ENCODE measurements at places on chromosomes 2 and 18.

DNA sequence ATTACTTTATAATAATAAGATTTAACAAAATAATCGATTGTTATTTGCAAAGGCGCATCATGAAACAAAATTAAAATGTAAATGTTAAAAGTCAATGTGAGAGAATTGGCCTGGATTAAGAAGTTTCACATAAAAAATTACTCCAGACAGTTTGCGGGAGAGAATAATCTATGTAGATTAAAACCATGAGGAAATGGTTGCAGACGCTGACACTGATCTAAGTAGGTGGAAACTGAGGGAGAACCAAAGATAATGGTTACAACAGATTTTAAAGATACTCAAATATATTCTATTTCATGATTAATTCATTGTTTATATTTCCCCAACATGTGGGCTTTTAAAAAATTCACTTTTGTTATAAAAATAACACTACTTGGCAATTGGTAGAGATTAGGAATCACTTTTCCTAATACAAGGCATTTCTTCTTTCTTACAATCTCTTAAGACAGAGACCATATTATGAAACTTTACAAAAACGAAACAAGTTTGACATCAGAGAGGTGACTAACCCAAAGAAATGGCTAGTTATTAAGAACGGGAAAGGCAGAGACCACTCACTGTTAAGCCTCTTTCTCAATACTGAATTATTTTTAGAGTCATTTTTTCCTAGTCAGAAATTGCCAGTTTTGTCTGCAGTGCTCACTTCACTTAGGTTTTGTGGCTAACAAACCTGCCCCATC is 1.6 kb downstream of the KANSL1L start:
- no peak for DNase-seq

- DNase-seq, result no peak
Observed at GRCh38 chr2:238326801-238327365, 6.6 kb downstream of the TRAF3IP1 start.

DNA sequence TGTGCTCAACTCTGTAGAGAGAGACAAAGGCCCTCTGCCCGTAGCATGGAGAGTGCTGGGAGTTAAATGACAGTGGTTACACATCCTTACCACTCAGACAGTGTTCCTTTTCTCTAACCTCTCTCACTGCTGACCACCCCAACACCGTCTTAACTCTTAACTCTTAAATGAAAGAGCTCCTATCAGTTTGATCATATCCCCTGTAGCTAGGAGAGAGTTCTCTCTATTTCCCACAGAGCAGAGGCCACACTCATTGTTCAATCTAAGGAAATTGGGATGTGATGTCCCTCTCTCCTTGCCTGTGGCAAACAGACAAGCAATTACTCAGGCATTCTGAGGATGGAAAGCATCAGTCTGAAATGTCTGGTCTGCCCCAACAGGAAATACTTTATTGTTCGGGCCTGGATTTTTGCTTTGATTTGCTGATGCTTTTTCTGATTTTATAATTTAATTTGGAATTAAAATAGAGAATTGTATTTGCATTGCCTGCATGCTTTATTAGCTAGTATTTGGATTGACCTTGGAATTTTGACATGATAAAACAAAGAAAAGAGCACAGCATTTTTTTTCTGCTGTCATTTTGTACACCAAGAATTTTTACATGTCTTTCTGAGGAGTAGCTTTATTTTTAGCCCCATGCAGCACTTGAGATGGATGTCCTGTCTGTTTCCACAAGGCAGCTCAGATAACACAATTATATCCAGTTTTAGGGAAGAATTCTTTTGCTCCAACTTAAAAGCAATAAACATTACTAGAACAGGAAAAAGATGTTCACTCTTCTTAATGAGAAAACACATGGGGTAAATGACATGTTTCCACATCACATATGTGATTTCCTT is 27.7 kb upstream of the IER3IP1 start:
- no peak for DNase-seq

- no peak for DNase-seq
Observed at GRCh38 chr18:79601234-79601633, 78.4 kb upstream of the CTDP1 start.

GRCh38 chr2:7625392-7626138 is 708.4 kb downstream of the RNF144A start:
- DNase-seq, result no peak

GRCh38 chr18:48184118-48184517 is 225.1 kb downstream of the ZBTB7C start:
- DNase-seq, result no peak

- DNase-seq, result no peak
Observed at GRCh38 chr18:74500372-74500771, 4.2 kb downstream of the CNDP2 start.

DNA sequence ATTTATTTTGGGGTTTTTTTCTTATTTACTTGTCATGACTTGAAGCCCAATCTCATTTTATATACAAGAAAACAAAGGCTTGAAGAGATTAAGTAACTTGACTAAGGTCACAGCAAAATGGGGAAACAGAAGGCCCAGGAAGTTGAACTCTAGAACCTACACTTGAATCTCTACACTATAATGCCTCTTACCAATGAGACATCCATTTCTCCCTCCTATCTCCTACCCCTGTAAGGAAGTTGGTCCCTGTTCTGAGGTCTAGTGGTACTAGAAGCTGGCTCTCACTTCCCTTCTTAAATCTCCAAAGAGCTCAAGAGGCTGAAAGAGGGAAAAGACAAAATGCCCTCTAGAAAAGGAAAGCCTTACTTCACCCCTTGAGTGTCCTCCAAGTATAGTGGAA is 25.5 kb upstream of the IHH start:
- no peak for DNase-seq

DNA sequence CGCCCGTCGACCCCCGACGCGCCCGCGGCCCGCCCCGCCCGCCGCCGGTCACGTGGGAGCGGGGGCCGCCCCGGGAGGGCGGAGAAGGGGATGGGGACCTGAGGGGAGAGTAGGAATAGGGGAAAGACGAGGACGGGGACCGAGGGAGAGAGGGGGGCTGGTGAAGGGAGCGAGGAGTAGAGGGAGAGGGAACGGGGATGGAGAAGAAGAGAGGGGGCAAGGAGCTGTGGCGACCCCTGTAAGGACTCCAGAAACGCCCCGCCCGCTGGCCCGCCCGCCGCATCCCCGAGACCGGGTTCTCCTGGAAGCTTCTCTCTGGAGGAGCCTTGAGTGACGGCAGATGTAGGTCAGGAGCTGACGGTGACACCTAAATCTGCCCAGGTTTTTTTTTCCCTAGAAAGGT is 615 bp downstream of the ADNP2 start:
- DNase-seq, result no peak

DNA sequence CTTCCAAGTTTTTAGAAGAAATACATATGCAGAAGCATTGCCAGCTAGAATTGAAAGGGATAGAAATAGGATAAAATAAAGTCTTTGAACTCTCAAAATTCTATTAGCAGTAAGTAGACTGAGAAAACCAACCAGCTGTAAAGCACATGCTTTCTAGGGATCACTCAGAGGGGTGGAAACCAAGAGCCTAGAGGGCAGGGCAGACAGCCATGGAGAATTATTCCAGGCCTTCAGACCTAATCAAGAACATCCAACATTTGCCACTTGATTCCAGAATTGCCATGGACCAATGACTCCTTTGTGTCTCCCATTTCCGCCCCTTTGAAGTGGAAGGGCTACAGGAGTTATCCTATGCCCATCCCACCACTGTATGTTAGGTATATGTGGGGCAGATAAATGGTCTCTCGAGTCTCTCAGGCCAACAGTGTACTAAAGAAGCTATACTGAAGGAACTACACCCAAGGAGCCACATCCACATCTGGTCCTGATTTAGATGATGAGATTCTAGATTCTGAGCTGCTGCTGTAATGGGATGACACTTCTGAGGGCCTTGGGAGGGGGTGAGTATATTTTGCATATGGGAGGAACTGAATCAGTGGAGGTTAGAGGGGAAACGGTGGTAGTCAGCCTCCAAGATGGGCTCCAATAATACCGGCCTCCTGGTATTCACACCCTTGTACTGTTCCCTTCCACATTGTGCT is 4.0 kb downstream of the FARSB start:
- no peak for DNase-seq

DNA sequence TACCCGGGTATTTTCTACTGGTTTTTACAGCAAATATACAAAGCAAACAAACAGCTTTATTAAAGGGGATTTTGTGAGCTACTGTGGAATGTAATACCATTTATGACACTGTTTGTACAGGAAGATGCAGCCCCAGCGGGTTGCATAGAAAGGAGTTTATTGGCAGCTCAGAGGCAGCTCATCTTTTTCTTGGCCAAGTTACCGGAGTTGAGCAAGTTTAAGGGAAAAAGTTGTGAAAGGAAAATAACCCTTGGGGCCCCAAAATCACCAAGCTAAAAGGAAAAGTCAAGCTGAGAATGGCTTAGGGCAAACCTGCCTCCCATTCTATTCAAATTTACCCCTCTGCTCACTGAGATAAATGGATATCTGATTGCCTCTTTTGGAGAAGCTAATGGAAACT is 60.8 kb downstream of the MOB4 start:
- no peak for DNase-seq

- no peak for DNase-seq
Observed at GRCh38 chr2:41691561-41691960, 356.3 kb upstream of the PKDCC start.

DNA sequence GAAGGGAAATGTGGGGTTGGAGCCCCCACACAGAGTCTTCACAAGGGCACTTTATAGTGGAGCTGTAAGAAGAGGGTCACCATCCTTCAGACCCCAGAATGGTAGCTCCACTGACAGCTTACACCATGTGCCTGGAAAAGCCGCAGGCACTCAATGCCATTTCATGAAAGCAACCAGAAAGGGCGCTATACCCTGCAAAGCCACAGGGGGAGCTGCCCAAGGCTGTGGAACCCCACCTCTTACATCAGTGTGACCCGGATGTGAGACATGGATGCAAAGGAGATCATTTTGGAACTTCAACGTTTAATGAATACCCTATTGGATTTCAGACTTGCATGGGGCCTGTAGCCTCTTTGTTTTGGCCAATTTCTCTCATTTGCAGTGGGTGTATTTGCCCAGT is 694.7 kb downstream of the CBLN2 start:
- no peak for DNase-seq

DNA sequence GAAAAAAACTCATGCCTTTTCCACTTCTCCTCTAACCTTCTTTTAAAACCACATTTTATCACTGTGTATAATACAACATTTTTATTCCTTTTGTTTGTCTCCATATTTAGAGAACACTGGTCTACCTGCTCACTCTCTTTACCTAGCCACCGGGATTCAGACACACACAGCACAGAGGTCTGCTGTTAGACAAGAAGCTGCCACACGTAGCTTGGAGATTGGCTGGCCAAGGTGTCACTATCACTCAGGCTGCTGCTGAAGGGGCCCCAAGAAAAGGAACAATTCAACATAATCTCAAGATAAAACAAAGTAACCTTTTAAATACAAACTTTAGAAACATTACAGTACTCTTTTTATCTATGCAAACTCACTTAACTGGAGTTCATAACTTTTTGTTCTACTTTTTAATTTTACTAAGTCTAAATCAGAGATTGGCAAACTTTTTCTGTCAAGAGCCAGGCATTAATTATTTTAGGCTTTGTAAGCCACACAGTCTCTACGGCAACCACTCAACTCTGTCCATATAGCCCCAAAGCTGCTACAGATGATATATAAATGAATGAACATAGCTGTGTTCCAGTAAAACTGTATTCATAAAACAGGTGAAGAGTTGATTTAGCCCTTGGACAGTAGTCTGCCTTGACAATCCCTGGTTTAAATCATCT is 25.8 kb downstream of the FEZ2 start:
- no peak for DNase-seq

- DNase-seq, result no peak
Observed at GRCh38 chr2:196415384-196415783, 224.1 kb upstream of the CCDC150 start.

DNA sequence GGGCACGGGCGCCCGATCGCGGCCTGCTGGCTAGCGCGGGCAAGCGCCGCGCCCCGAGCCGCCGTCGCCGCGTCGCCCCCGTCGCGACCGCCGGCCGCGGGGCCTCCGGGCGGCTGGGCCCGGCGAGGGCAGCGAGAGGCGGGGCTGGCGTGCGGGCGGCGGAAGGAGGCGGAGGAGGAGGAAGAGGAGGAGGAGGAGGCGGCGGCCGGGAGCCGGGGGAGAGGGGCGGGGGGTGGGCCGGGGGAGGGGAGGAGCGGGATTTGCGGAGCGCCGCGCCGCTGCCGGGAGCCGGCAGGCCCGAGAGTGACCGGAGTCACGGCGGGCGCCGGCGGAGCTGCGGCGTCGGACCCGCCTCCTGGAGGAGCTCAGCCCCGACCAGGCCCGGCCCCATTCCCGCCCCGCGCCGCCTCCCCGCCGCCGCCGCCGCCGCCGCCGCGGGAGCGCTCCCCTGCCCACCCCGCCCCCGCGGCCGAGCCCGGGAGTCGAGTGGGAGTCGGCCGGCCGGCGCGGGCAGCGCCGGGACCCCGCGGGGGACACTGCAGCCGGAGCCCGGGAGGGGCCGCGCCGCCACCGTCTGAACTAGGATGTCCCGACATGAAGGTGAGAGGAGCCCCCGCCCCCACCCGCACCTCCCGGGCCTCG is at the start of gene KCMF1:
TSS of gene KCMF1 (plus strand) at position 294 of the 642 bp plus-strand sequence. CDS start at position 585, 291 bp downstream.
- DNase-seq, result no peak

DNA sequence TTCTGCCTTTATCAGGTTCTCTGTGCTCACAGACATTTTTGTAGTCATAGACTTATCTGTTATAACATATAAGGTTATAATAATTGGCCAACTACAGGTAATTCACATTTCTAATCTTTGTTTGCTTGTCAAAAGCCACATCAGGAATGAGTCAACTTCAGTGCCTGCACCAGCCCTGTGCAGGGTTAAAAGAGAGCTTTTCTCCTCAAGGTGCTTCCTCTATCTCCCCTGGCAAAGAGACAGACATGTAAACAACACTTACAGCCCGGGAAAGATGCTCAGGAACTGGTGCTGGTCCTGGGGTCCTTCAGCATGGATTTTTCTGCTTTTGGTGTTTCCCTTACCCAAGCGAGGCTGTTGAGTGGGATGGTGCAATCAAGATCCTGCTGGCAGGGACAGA is 7.7 kb upstream of the EHD3 start:
- no peak for DNase-seq

DNA sequence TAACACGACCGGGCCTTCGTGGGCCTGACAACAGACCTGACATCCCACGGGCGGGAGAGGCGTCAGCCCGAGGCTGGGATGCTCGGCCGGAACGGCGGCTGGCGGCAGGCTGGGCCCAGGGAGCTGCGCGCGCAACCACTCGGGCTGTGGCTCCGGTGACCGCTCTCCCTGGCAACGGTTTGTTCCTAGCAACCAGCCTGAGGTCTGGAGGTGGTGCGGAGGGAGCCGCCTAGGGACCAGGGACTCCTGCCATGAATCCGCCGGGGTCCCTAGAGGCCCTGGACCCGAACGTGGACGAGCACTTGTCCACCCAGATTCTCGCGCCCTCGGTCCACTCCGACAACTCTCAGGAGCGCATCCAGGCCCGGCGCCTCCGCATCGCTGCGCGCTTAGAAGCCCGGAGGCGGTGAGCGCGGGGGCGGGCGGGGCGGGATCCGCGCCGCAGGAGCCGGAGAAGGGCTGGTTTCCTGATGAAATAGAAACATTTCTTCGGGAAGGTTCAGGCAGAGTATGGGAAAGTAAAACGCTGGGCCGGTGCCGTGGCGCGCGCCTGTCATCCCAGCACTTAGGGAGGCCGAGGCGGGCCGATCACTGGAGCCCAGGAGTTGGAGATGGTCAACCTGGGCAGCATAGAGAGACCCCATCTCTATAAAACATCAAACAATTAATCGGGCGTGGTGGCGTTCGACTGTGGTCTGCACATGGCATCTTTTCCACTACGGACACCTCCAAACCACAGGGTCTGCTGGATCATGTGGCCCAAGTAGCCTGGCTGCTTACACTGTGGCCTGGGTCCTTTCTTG is at the start of gene DRC1:
TSS of gene DRC1 (plus strand) at position 182 of the 803 bp plus-strand sequence. CDS start at position 252, 70 bp downstream.
- no peak for DNase-seq
